AG20443 (cell line): ENCODE measurements at places on chromosomes 6 and 20.

GRCh38 chr6:66930559-66931290 is 1223.7 kb upstream of the EYS start:
- no peak for DNase-seq

- no peak for DNase-seq
These were observed 978 bp downstream of the WFDC6 start for GRCh38 chr20:45538209-45538799.

DNA sequence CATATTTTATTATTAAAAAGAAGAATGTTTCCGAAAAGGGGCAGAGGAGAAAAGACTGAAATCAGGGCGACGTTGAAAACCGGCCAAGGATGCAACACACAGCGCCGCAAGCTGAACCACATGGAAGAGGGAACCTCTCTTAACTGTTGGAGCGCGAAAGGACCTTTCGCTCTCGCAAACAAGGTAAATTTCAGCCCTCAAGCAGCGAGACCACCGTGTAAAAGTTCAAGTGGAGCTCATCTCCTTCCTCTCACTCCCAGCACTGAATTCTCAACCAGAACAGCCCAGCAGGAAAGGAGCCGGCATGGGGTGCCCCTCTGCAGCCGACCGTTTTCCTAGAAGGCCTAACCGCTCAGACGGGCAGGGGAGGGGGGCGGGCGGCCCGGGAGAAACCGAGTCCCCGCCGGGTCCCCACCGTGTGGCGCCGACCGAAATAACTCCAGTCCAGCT is 621 bp downstream of the GPR63 start:
- DNase-seq: no peak

GRCh38 chr6:136288566-136289326 is 900 bp downstream of the BCLAF1 start:
- DNase-seq: peak; percentile 87

GRCh38 chr6:110054664-110055386 is 76.7 kb downstream of the GPR6 start:
- DNase-seq: no peak

DNA sequence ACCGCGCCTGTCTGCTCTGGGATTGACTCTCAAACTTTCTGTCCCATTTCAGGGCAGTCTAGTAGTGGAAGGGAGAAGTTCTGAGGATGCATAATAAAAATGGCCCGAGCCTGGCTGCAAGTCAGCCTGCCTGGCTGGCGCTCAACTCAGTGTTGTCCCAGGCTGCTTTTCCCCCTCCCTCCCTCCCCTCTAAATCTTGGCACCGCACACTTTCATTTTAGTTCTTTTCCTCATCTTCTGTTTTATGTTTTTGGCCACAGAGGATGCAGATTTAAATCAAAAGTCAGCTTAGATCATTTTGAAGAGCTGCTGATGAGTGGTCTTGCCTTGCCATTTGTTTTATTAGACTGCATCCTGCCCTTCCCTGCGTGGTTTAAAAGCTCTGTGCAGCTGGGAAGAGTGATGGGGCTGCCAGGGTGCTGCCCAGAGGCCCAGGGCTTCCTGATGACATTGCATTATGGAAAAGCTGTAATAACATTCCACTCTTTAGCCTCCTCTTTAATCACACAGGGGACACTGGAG is 6.5 kb upstream of the UQCC2 start:
- peak; percentile 24 for DNase-seq

DNA sequence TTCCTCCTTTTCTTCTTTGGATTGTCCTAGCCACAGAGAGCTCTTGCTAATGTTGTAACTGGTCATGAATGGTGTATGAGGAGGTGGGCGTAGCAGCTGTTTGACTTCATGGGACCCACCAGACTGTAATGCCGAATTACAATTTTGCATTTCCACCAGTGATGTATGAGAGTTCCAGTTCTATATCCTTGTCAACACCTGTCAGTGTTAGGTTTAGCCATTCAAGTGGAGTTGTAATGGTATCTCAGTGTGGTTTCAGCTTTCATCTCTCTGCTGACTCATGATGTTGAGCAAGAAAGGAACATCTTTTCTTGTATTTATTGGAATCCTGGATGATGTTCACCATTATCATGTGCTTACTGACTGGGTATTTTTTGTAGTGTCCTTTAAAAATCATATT is 5.1 kb downstream of the IGF2R start:
- peak; percentile 57 for DNase-seq

GRCh38 chr6:108947114-108947854 is 99.1 kb downstream of the ARMC2 start:
- peak; percentile 62 for DNase-seq

DNA sequence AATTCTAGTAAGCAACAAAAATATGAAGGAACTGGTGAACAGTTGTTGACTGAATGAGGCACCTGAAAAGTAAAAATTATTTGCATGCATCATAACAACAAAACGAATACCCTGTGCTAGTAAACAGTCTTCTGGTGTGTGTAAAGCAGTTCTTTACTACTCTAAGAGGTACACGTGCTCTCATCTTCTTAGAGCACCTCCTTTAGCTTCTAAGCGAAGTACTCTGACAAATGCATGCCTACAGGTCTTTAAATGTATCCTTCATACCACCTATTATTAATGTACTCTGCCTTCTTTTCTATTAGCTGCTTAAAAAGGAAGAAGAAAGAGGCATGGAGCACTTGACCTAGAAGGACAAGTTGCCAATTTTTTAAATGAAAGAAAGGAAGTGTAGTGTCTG is 32.2 kb upstream of the MYB start:
- DNase-seq: no peak

DNA sequence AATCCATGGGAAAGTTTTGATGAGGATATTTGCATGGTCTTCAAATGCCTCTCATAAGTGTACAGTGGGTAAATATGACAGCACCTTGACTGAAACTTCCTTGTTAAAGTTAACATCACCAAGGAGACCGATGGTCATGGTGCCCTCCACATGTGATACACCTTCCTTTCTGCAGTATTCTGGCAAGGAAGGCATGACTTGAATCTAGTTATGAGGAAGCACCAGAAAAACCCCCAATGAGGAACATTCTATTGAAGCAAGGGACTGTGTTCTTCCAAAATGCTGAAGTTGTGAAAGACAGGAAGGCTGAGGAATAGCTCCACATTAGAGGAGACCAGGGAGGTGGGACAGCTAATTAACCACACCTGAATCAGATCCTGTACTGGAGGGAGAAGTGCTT is 118.3 kb downstream of the SLC24A3 start:
- no peak for DNase-seq

- DNase-seq: no peak
These were observed 92.1 kb downstream of the ID4 start for GRCh38 chr6:19929312-19929711.

- DNase-seq: no peak
These were observed 36.7 kb upstream of the CCN6 start for GRCh38 chr6:112017169-112017568.

GRCh38 chr6:45428727-45429126 is 51.0 kb upstream of the SUPT3H start:
- DNase-seq: no peak

- peak; percentile 12 for DNase-seq
These were observed 56.7 kb downstream of the TRIM27 start for GRCh38 chr6:28867086-28867409.

GRCh38 chr6:118965843-118966370 is 30.9 kb upstream of the MCM9 start:
- no peak for DNase-seq

GRCh38 chr6:63224179-63224578 is 12.9 kb downstream of the FKBP1C start:
- no peak for DNase-seq

GRCh38 chr6:4829089-4829488 is 52.9 kb downstream of the CDYL start:
- no peak for DNase-seq

- no peak for DNase-seq
These were observed 67.4 kb upstream of the SMIM28 start for GRCh38 chr6:138310294-138310693.

GRCh38 chr6:160730911-160731310 is 28.9 kb downstream of the PLG start:
- no peak for DNase-seq

GRCh38 chr20:64150756-64151632 is 13.3 kb upstream of the MYT1 start:
- no peak for DNase-seq

DNA sequence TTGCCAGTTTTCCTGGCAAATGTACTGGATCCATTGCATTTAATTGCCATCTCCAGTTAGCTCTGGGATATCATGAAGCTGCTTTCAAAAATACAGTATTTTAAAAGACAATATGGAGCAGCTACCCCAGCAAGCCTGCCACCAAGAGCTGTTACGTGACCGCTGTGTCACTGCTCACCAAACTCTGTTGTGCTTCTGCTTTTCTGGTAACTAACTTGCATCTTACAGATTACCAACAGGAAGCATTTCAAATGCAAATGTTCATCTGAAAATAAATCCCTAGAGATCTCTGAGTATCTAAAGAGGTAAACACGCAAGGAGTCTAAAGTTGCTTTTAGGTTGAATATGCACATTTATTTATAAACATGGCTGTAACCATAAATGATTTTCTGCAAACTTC is 1008.3 kb downstream of the KIF16B start:
- no peak for DNase-seq

DNA sequence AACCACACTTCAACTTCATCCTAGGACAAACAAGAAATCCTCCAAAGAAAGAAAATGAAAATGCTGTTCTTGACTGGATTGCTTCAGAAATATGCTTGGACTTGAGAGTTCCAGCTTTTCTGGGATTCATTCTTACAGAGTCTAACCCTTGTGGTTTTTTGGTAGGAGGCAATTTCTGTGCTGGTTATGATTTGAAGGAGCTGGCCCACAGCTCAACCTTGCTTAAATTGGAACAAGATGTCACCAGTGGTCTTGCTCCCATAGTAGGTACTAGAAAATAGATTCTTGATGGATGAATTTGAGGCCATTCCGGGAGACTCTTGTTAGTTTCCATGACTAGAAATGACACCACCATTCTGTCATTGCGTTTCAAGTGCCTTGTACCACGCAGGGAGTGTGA is 54.3 kb upstream of the BMP6 start:
- DNase-seq: peak; percentile 45

- DNase-seq: no peak
These were observed 85.5 kb downstream of the TRIM27 start for GRCh38 chr6:28838289-28838633.

- no peak for DNase-seq
These were observed 4.9 kb downstream of the TRAF3IP2 start for GRCh38 chr6:111600588-111601445.

DNA sequence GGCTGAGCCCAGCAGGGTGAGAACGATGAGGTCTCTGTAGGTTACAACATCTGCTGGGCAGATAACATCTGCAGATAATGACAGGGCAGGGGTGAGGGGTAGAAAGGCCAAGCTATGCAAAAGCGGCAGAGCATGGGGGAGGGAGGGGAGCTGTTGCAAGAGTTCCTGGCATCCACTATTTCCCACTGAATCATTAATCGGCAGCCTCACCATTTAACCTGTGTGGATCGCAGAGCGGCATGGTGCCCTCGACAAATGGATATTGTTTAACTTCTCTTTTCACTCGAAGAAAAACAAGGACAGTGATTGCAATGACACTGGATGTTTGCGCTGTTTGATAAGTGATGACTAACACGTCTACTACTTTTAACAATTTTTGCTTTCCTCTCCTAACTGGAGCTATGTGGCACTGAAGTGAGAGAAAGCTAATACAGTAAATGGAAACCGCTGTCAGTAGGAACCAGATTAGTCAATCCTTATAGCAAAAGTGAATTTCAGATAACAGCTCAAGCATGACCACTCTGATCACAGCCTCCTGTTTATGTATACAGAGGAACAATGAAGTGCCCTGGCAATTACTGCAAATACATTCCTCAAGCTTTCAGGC is 381.5 kb downstream of the TFAP2A start:
- no peak for DNase-seq

GRCh38 chr6:148559848-148560433 is 186.9 kb upstream of the UST start:
- DNase-seq: peak; percentile 89

DNA sequence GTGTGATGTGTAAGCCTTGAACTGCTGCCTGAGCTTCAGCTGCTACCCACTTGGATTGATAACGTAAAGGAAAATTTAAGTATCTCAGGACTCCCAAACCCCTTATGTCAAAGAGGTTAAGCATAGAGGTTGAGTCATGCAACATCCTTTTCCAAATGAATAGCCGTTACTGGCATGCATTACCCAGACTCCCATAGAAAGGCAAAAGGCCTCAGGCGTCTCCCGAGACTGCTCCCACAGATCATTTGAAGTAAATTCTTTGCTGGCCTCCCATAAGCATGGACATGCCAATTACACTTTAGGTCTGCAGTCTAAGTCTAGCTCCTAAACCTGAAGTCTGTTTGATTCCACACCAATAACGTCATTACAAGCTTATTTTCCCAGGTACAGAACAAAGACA is 14.7 kb downstream of the IPCEF1 start:
- no peak for DNase-seq

- DNase-seq: no peak
These were observed 34.2 kb downstream of the STX7 start for GRCh38 chr6:132478674-132479073.

- no peak for DNase-seq
These were observed 10.1 kb downstream of the LSM14B start for GRCh38 chr20:62132421-62132820.

GRCh38 chr6:71106276-71106675 is 149.4 kb upstream of the B3GAT2 start:
- DNase-seq: no peak

GRCh38 chr6:33992191-33992590 is 153.7 kb downstream of the GRM4 start:
- no peak for DNase-seq

- no peak for DNase-seq
These were observed 314.0 kb upstream of the JAG1 start for GRCh38 chr20:10987651-10988383.

DNA sequence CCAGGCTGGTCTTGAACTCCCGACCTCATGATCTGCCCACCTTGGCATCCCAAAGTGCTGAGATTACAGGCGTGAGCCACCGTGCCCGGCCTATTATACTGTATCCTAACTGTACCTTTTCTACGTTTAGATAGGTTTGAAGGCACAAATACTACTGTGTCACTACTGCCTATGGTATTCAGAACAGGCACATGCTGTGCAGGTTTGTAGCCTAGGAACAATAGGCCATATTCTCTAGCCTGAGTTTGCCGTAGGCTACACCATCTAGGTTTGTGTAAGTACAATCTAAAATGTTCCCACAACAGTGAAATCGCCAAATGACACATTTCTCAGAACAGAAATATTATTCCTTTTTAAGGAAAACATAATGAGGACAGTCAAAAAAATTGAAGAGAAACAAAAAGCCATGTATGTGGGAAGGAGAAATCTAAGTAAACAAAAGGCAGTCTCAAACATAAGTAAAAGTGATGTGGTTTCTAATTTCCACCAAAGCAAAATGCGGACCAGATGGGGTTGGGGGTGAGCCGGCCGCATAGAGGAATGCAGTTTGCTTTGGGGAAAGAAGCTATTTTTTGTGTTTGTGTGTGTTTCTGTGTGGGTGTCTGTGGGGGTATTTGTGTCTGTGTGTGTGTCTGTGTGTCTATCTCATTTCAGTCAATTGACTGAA is 192.6 kb upstream of the SALL4 start:
- DNase-seq: no peak
